ENCODE measurements at places on chromosomes 4 and X.

GRCh38 chr4:6573551-6573950, 1.4 kb upstream of the MAN2B2 start:
- no peak for DNase-seq

DNA sequence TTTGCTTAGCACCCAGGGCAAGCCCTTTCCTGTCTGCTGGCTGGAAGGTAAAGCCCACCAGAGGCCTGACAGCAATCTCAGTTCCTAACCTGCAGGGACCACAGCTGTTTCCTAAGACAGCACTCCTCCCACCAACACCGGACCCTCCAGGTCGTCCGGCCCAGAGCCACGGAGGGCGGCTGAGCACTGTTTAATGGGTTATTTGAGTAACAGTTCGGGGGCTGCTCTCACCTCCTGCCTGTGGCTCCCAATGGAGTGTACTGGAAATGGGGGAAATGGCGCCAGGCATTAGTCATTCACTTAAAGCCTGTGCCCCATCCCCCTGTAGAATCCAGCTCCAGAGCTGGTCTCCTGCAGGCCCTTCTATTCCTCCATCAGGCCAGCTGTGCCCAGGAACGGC, 81.6 kb upstream of the ADRA2C start:
- no peak for DNase-seq

DNA sequence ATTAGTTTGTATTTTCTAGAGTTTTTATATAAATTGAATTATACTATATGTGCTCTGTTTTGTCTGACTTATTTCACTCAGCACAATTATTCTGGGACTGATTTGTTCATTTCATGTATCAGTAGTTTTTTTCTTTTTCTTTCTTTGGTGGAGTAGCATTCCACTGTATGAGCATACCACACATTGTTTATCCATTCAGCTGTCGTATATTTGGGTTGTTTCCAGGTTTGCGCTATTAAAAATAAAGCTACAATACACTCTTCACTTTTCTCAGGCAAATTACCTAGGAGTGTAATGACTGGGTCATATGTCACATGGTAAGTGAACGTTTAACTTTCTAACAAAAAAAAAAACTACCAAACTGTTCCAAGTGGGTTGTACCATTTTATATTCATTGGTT, 9.6 kb upstream of the OTUD4 start:
- no peak for DNase-seq

DNA sequence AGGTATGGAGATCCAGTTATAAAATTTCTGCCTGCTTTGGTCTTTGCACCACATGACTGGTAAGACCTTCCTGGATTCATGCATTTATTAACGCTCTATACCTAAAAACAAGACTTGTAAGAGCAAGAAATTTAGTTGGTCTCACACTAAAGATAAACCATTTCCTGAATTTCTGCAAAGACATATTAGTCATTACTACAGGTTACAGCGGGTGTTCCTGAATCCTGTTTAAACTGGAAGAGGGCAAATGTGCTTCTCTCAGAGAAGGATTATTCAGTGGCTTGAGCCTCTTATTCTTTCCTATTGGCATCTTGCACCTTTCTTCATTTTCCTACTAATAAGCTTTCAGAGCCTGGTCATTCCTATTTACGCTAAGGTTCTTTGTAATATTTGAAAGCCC, 397.6 kb upstream of the TENM3 start:
- DNase-seq: no peak

DNA sequence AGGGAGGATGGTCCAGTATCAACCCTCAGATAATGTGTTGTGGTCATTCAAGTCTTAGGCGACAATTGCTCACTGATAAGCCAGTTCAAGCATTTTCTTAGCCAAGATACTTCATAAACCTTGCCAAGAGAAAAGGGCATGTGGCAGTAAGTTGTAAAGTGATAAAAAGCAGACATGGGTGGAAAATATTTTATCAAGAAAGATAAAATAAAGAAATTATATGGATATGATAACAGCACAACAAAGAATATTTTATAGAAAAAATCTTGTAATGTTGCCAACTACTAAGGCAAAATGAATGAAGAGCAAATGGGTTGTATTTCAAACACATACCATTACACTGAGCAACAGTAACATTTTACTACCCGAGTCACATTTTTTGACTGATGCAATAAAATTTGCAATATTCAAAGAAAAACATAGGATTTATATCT, 217.4 kb upstream of the PITX2 start:
- no peak for DNase-seq

DNA sequence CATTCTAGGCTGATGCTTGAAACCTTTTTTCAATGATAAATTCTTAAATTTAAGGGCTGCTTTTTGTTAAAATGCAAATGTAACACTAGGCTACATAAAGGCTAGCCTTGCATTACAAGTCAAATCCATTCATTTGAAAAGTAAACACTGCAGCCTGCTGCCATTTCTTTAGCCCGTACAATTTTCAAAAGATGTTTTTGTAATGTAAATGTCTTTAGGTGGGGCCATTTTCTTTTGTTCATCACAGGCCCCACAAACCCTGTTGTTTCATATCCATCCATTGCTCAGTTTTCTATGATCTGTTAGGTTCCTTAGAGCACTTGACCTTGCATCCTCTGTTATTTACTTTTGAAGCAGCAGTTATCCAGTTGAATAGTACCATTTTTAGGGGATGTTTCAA, 296.2 kb upstream of the AMOT start:
- DNase-seq: no peak

DNA sequence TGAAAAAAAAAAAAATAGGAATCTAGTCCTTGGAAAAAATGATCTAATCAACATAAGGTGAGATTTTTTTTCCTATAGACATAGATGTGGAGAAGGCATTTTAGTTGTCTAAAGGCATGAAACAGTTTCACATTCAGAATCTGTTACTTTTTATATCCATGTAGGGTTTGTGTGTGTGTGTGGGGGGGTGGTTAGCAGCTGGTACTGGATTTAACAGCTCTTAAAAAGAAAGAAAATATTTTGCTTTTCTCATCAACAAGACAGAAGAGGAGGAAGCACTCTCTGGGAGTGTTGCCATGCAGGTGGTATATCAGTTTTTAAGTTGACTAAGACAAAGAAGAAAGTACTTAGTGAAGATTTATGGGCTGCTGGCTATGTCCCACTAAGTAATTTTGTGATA, 122.3 kb downstream of the VCX3B start:
- DNase-seq: no peak

DNA sequence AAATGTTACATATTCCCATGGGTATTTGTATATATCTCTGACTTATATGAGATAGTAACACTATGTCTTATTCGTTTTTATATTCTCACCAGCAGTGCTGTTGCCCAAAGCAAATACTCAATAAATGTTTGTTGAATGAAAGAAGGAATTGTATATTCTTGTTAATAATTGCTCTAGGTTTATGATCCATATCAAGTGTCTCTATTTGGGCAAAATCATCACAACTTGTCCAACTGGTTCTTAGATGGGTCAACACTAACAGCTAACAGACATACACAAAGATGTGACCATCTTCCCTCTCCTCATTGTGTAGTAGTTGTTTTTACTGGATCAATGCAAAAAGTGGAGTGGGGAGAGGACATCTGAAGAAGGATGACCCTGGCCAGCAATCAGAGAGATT, 6.6 kb upstream of the APLN start:
- DNase-seq: no peak

- no peak for DNase-seq
Observed at GRCh38 chrX:8305350-8305749, 134.3 kb upstream of the VCX2 start.

GRCh38 chr4:150368667-150369066, 213.3 kb upstream of the MAB21L2 start:
- no peak for DNase-seq

GRCh38 chr4:169040559-169041261, 30.7 kb upstream of the CBR4 start:
- DNase-seq: no peak

- DNase-seq: no peak
Observed at GRCh38 chr4:38273407-38273806, 313.2 kb downstream of the PTTG2 start.

GRCh38 chrX:19670854-19671620, 155.7 kb upstream of the MAP3K15 start:
- DNase-seq: peak; percentile 13

DNA sequence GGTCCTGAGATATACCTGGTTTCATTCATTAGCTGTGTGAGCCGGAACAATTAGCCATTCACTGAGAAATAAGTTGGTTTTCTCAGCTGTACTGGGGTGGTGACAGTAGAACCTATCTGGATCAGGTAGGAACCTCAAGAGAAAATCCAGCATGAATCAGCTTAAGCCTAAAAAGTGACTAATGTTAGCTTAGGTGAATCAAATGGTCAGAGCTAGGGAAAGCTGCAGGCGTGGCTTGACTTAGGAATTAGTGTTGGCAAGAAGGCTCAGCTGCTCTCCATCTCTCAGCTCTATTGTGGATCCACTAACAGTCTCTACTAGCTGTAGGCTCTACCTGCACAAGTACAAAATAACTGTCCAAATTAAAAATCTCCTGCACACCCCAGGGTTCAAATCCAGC, 1025.5 kb downstream of the RAB28 start:
- DNase-seq: no peak

GRCh38 chr4:8286719-8287342, 17.3 kb downstream of the HTRA3 start:
- DNase-seq: no peak

DNA sequence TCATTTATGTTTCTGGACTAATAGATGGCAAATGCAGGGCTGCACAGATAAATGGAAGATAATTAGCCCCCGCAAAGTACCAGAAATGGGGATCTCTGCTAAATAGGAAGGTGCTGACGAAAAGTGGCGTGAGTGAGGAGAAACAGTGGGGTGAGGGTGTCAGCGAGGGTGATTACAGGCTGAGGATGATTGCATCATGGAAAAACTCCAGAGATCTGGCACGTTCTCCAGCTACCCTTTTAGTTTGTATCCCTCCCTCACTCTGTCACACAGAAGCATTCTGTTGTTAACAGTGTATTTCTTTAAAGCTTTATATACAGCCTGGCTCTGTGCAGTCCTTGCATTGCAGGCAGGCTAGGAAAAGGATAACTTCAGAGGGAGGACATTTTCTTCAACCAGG, 309.6 kb upstream of the DDX53 start:
- no peak for DNase-seq

- DNase-seq: no peak
Observed at GRCh38 chrX:40887476-40887875, 152.1 kb upstream of the MED14 start.

GRCh38 chr4:83272900-83273299, 11.7 kb downstream of the COQ2 start:
- no peak for DNase-seq

DNA sequence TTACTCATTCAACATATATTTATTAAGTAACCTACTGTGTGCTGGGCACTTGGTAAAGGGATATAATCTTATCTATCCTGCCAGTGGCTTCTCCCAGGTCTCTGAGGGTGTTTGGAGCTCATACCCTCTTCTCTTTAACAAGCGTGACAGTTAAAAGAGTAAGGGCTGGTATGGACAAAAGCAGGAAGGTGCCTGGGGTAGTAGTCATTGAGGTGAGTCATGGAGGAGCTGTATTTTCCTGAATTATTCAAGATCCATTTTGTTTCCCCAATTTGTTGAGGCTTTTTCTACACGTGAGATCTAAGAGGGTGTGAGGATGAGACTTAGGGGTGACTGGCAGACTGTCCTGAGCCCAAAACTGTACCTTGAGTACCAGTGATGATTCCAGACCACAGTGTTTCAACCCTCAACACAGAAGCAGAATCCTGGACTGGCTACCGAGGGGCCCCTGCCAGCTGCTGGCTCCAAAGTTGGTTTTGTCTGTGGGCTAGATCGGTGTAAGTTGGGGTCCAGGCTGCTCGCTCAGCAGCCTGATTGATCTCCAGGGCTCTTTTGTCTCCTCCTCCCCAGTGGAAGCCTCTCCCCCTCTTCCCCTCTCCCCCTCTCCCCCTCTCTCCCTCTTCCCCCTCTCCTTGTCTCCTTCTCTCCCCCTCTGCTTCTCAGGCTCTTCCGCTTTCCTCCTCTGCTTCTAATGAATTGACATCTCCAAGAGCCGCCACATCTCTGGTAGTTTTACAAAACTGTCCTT, at the start of gene DRP2:
Gene DRP2 (plus strand): TSS at position 671 of the 748 bp plus-strand sequence. CDS start 11,862 bp downstream, outside the sequence.
- peak; percentile 7 for DNase-seq

- no peak for DNase-seq
Observed at GRCh38 chr4:56241500-56241899, 145.8 kb downstream of the AASDH start.

DNA sequence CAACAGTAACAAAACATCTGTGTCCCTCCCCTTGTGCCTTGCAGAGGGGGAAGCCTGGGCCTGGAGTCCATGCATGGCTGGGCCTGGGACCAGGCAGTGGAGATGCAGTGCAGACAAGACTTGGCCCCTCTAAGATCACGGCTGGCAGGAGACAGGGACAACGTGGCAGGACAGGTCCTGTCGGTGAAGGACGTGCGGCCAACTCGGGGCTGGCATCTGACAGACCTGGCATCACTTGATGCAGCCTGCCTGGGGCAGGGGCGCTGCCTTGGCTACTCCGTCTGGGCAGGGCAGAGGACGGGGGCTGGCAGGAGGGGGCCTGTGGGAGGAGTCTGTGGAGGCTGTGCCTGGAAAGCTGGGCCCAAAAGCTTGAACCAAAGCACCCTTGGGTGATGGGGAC, 112.1 kb downstream of the CPZ start:
- peak; percentile 3 for DNase-seq

DNA sequence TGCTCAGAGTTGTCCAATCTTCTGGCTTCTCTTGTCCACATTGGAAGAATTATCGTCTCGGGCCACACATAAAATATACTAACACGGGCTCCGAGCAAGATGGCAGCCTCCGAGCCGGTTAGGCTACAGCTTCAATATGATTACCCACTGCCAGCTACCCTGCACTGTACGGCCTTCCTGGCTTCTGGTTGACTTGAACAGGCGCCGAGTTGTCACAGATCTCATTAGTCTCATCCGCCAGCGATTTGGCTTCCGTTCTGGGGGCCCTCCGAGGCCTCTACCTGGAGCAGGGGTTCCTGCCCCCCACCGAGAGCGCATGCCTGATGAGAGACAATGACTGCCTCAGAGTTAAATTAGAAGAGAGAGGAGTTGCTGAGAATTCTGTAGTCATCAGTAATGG, 101.2 kb upstream of the NUDT6 start:
- DNase-seq: no peak

- no peak for DNase-seq
Observed at GRCh38 chrX:1589356-1590130, 1.9 kb upstream of the AKAP17A start.

DNA sequence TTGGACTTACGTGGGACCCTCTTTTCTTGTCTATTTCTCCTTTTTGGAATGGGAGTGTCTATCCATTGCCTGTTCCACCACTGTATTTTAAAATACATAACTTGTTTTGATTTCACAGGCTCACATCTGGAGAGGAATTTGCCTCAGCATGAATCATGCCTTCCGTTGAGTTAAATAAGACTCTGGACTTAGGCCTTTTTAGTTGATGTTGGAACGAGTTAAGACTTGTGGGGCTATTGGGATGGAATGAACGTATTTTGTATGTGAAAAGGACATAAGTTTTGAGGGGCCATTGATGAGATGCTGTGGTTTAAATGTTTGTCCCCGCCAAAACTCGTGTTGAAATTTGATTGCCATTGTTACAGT, 66.2 kb downstream of the BEX3 start:
- no peak for DNase-seq
